ENCODE measurements at places on chromosomes 16 and 17.

- no peak for DNase-seq
Measured at GRCh38 chr17:16247586-16247984, 30.6 kb downstream of the PIGL start.

GRCh38 chr16:17556276-17557052, 85.7 kb upstream of the XYLT1 start:
- no peak for DNase-seq

DNA sequence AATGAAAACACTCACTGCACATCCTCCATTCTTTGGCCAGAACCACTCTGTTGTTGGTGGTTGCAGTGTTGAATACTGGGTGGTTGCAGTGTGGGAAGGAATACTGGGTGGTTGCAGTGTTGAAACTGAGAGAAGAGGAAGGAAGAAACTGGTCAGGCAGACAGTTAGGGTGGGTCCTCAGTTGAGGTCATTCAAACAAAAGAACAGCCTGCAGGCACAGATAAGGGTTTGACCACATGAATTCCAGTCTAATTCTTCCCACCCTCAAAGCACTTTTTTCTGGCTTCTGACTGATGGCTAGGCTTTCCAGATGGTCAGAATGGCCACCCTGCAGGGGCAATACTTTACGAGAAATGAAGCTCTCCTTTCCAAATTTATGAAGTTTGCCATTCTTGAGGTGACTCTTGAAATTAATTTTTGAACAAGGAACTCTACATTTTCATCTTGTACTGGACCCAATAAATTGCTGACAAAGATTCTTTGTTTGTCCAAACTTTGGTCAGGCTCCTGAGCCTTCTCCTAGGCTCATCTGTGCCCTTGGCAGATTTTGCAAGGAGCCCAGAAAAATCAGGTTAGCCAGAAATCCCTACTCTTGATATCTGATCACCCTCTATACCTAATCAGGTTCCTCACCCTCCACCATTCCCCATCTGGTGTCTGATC, 596.6 kb upstream of the CDH5 start:
- no peak for DNase-seq

DNA sequence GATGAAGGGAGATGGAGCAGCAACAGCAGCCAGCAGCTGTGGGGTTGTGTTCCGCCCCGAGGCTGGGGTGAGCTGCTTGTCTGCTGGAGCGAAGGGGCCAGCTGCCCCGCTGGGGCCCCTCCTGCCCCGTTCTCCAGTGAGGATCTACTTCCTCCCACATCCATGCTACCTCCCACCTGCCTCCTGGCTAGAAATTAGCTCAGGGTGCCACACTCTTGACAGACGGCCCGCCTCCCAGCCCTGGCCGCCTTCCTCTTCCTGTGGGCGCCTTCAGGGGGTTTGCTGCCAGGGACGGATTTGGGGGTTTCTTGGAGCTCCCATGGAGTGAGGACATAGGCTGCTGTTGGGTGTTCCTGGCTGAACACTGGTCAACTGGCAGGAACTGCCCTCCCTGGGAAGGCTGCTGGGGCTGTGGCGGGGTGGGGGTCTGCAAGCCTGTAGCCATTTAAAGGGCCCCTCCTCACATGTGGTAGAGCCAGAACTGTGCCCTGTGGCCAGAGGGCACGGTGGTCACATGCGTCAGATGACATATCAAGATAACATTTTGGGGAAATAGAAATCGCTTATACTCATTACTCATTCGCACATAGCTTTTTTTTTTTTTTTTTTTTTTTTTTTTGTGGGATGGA, 13.1 kb downstream of the TBC1D24 start:
- DNase-seq, result no peak

GRCh38 chr16:87554754-87555427, 47.4 kb upstream of the JPH3 start:
- no peak for DNase-seq

GRCh38 chr17:29933379-29933778, 3.4 kb upstream of the SSH2 start:
- no peak for DNase-seq

- no peak for DNase-seq
Measured at GRCh38 chr16:29675811-29676643, 3.0 kb upstream of the QPRT start.

GRCh38 chr16:54237-54581, 581 bp downstream of the SNRNP25 start:
- no peak for DNase-seq

DNA sequence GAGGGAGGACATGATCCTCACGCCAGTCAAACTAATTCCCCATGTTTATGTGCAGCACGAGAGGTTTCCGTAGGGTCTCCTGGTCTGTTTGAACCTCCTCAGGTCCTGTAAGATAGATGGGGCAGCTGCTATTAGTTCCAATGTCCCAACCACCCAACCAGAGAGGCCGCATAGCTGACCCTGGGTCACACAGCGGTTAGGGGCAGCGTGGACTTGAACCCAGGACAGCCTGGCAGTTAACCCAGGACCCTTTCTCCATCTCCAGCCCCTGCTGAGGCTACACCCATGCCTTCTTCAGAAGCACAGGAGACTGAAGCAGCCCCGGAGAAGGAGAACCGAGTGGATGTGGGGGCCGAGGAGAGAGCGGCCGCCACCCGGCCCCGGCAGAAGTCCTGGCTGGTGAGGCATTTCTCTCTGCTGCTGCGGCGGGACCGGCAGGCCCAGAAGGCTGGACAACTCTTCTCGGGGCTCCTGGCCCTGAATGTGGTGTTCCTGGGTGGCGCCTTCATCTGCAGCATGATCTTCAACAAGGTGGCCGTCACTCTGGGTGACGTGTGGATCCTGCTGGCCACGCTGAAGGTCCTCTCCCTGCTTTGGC, 5.5 kb downstream of the OTOP3 start:
- DNase-seq, result no peak

DNA sequence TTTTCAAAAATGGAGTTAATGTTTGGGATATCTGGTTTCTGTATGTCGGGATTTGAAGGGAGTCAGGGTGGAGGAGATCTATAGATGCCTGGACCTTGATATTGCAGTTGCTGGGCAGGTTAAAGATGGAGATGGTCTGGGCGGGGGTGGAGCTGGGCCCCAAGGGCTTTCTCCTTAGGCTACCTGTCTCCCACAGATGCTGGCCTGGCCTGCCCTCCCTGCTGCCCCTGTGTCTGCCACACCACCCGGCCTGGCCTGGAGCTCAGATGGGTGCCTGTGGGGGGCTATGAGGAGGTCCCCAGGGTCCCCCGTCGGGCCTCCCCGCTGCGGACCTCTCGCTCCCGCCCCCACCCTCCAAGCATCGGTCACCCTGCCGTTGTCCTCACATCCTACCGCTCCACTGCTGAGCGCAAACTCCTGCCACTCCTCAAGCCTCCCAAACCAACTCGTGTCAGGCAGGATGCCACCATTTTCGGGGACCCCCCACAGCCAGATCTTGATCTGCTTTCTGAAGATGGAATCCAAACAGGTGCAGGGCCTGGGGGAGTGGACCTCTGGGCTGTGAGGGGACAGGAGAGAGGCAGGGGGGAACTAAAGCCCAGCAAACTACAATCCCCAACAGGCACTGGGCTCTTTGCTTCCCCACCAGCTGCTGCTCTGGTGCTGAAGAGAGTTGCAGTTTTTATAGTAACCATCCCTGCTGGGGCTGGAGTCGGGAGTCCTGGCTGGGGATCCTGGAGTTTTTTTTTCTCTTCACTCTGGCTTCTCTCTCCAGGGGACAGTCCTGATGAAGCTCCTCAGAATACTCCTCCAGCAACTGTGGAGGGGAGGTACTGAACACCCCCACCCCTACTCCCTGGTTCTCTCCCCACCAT, 2.9 kb downstream of the ARHGEF15 start:
- DNase-seq, result no peak

DNA sequence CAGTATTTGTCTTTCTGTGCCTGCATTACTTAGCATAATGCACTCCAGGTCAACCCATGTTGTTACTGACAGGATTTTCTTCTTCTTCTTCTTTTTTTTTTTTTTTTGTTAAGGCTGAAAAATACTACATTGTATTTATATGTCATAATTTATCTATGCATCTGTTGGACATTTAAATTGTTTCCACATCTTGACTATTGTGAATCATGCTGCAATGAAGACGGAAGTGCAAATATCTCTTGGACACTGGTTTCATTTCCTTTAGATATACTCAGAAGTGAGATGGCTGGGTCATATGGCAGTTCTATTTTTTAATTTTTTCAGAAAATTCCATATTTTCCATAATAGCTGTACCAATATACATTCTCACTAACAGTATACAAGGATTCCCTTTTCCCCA, 272.7 kb upstream of the PMFBP1 start:
- DNase-seq, result no peak

DNA sequence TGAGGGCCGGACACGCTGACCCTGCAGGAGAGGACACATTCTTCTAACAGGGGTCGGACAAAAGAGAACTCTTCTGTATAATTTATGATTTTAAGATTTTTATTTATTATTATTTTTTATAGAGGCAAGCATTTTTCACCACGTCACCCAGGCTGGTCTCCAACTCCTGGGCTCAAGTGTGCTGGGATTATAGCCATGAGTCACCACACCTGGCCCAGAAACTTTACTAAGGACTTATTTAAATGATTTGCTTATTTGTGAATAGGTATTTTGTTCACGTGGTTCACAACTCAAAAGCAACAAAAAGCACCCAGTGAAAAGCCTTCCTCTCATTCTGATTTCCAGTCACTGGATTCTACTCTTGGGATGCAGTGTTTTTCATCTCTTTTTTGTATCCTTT, 2.3 kb upstream of the SERPINF1 start:
- DNase-seq, result no peak

DNA sequence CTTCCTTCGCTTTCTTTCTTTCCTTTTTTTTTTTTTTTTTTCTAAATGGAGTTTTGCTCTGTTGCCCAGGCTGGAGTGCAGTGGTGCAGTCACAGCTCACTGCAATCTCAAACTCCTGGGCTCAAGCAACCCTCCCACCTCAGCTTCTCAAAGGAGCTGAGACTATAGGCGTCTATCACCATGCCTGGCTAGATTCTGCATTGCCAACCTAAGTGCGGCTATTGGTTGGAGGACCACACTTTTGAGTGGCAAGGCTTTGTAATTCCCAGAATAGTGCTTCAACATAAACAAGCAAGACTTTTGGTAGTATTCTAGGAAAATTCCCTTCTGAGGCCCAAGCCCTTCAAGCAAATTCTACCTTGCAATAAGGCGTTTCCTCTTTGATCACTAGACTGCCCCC, 107.8 kb downstream of the YPEL2 start:
- DNase-seq, result no peak

- DNase-seq, result no peak
Measured at GRCh38 chr17:77437017-77437416, 296.2 kb downstream of the SEC14L1 start.

GRCh38 chr16:66898207-66898606, 17.9 kb downstream of the PDP2 start:
- no peak for DNase-seq

DNA sequence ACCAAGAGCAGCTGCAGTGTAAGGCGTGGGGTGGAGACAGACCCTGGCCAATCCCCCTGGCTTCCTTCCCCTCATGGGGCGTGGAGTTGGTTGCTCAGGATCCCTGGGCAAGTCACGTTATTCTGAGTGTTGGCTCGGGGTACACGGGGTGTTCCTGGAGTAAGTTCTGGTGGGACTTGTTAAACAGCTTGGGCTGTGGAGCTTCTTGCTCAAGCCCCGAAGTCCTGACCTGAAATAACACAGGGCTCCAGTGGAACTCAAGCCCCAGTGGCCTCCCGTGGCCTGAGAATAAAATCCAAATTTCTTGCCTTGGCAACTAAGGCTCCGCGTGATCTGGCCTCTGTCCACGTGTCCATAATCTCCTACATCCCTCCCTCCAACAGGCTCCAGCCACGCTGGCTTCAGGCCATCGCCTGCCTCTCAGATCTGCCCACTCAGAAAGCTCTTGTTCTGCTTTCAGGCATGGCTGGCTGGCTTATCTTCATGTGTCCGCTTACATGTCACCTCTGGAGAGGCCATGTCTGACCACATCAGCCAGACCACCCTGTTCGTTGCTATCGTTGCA, 49.3 kb upstream of the BCO1 start:
- DNase-seq, result no peak

- DNase-seq, result no peak
Measured at GRCh38 chr16:86921289-86921688, 342.9 kb downstream of the FOXL1 start.

DNA sequence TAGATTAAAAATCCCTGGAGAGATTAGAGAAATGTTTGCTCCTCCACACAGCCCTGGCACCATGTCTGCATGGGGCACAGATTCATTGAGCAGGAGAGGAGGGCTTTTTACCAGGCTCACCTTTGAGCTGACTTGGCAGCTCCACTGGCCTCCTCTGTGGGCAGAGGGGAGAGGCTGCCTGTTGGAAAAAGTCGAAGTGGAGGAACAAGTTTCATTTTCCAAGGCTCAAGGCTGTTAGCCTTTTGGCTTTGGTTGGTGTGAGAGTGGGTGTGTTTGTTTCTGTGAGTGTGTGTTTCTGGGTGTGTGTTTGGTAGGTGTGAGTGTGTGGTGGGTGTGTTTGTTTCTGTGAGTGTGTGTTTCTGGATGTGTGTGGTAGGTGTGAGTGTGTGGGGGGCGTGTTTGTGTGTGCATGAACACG, 5.6 kb downstream of the TMEM238L start:
- no peak for DNase-seq

GRCh38 chr16:1222553-1223354, 2.3 kb downstream of the TPSG1 start:
- DNase-seq, result no peak

GRCh38 chr17:76252040-76252954, 12.0 kb upstream of the RNF157 start:
- DNase-seq, result no peak

- DNase-seq, result no peak
Measured at GRCh38 chr16:66335704-66336329, 30.7 kb upstream of the CDH5 start.

- DNase-seq, result no peak
Measured at GRCh38 chr17:3026856-3027751, 36.3 kb downstream of the OR1D5 start.

DNA sequence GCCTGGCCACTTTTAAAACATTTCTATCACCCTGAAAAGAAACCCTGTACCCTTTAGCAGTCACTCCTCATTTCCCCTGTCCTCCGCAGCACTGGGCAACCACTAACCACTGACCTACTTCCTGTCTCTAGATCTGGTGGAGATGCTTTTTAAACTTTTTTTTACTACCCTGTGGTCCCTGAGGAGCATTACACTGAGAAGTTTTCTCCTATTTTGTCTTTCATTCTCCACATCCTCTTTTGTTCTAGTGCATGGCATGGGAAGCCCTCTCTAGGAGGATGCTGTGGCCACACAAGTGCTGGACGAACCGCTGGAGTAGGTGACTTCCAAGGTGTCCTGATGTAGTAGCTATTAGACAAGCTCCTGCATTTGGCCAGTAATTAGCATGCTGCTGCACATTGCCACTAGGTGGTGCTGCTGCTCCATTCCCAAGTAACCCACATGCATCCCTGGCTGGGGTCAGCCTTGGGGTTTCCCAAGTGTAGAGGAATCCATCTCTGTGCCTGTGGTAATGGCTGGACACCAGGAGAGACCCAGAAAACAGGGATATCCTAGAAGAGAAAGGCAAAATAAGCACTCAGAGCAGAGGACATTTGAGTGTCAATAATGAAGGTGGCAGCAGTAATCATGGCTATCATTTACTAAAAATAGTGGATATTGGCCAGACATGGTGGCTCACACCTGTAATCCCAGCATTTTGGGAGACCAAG, 143.8 kb upstream of the CRHR1 start:
- peak; percentile 57 for DNase-seq

GRCh38 chr16:80887062-80887461, 82.7 kb upstream of the CDYL2 start:
- no peak for DNase-seq

- no peak for DNase-seq
Measured at GRCh38 chr17:21687136-21687953, 5.0 kb upstream of the KCNJ18 start.

- DNase-seq, result no peak
Measured at GRCh38 chr16:23324727-23325126, 22.6 kb downstream of the SCNN1B start.
